ENCODE measurements at places on chromosomes 2 and 18.

GRCh38 chr2:240992572-240993291 lies 5.7 kb upstream of the SNED1 start:
- DNase-seq: no peak

GRCh38 chr2:168032091-168032490 lies 215.3 kb downstream of the STK39 start:
- peak; percentile 20 for DNase-seq

GRCh38 chr2:238434846-238435751 lies 8.4 kb downstream of the ASB1 start:
- no peak for DNase-seq

DNA sequence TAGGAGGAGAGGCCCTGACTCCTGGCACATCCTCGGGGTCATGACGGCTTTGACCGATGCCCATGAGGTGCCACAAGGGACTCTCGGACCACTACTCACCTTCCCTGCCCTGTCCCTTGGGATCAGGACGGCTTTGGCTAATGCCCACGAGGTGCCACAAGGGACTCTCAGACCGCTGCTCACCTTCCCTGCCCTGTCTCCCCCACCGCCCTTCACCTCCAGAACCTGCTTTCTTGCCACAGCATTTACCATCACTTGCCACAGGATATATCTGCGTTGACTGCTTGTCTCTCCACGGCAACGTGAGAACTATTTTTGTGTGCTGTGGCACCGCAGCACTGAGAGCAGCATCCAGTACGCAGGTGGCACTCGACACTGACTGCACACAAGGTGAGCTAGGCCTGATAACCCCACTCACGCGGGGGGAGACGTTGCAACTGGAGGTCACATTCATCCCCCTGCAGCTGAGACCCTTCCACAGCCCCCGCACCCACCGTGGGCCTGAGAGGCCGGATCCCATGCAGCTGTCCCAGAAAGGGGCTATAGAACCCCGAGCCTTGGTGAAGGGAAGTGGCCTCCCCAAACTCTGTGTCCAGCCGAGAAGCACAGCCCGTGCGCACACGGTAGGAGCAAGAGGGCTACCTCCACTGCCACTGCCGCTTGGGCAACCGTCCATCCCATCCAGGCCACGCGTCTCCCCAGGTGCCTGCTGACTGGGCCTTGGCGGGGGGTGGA lies 47.5 kb downstream of the ANO7 start:
- no peak for DNase-seq

- DNase-seq: peak; percentile 51
Observed at GRCh38 chr2:188291142-188291616, 495 bp upstream of the GULP1 start.

DNA sequence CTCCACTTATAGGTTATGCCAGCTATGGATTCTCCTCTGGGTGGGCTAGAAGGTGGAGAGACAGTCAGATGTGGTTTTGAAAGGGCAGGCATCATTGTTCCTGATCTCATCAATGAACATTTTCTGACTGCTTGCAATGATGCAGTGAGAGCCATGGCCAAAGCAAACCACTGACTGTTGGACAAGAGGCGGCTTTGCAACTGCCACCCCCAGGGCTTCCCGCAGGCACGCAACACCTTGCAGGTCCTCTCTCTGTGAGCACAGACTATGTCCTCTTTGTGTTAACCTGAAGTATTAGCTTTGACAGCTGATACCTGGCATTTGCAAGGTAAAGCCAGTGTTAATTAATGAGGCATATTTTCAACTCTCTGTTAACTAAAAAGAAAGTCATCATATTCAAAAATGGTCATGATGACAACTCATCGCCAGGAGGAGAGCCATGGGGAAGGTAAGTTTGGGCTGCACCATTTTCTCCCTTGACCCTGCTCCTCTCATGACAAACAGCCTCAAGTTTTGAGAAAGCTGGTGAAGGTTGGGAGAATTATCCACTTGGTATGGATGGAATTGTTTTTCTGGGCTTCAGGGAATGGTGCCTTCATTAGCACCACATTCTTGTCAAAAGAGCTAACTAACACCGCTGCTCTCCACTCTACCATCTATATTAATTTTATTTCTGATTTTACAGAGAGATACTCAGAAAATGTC lies 14.9 kb upstream of the FAM124B start:
- no peak for DNase-seq

DNA sequence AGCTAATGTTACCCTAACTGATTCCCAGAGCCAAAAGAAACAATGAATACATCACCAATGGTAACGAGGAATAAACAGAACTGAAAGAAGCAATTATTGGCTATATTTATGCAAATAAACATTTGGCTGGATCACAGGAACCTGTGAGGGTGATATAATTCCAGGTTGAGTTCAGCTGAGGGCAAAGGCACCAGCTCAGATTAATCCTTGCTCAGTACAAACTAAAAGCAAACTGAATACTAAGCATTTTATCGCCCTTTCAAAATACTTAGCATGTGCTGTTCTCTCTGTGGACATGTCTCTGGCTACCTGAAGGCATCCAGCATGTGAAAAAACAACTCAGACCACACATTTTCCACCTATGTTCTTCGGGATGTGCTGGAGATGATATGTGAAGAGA lies 791.7 kb downstream of the METTL4 start:
- no peak for DNase-seq

DNA sequence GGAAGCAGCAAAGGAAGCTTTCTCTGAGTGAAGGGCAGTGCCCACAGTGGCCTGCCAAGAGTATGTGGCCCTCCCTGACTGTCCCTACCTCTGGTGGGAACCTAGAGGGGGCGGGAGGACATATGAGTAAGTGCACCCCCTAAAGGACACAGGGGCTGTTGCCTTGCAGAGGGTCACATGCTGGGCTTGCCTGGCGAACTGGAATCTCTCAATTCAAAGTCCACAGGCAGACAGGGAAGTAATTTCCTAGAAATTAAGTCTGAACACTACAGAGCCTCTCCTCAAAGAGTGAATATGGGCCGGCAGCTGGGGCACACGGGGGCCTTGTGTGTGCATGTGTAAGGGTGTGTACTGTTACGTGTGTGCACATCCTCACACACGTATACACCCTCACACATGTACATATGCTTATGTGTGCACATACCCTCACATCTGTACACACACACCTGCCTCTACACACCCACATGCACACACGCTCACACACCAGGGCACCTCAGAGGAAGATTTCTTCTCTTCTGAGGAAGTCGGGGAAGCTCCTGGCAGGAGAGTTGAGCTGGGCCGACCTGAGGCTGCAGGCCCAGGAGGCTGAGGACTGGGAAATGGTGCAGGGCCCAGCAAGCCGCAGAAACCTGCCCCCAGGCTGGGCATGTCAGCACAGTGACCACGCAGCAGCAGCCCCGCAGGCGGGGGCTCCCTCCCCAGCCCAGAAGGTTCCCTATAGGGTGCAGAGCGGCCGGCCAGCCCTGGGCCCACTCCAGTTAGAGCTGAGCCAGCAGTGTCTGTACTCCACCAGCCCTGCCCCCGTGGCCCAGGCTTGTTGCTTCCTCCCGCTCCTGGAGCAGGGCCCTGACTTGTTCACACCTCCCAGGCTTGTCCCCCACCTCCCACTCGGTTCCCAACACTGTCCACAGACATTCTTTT lies 77.4 kb upstream of the TAF1B start:
- DNase-seq: no peak

DNA sequence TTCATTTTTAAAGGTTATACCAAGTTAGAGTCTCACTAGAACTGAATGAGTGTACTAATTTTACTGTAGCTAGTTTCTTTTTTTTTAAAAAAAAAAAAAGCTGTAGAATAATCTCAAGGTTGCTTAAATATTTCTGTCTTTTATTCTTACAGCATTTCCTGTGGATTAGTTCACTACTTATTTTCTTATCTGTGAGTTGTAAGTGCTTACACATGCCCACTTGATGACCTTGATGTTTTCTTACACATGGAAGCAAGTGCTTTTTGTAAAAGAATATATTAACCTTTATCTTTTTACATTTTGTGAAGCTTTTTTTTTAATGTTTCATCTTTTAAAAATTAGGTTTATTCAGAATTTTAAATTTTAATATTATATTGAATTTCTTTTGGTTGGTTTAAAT lies 57.8 kb downstream of the MSH2 start:
- no peak for DNase-seq

DNA sequence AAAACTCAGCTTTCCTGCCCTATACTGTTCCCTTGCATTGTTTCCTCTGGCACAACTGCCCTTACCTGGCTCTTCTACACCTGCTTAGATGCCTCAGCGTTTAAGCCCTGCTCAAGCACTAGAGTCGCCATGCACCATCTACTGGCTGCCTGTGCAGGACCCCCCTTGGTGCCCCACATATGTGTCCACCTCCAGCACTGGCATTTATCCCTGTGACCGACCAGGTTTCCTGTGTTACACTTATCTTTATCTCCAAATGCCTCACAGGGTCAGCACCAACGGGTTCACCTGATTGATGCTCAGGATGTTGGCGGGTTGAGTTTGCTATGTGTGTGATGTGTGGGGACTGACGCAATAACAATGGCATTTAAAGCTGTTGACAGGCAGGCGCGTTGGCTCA lies 177.5 kb downstream of the TMEM18 start:
- DNase-seq: no peak

GRCh38 chr2:85705680-85706039 lies 11.5 kb downstream of the GNLY start:
- peak; percentile 98 for DNase-seq

GRCh38 chr2:152716805-152717227 lies 445 bp downstream of the PRPF40A start:
- DNase-seq: no peak

DNA sequence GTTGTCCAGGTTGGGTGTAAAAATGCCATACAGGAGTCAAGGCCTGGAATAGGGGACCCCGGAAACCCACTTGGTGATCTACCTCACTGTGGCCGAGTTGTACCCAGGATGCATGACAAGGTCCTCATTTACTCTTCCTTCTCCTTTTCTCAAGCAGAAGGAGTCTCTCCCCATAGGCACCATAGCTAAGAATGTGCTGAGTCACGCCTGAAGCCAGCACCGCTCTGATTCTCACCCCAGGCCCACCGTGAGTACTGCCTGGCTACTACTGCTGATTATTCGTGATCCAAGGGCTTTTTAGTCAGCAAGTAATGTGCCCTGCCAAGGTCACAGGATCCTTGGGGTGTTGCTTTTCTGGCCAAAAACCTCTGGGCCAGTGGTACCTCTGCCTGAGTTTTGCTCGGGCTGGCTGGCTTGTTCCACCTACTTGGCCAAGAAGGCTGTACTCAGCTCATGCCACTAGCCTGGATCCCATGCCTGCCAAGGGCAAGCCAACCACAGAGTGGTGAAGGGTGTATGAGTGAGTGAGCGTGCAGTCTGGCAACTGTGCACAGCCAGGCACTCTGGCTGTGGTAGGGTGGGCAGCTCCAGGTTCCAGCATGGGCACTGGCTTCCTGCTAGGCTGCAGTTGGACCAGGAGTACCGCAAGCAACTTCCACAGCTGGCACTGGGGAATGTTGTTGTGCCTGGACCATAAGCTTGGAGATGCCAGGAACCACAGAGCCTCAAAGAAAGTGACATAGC lies 650.1 kb upstream of the VRK2 start:
- DNase-seq: no peak

DNA sequence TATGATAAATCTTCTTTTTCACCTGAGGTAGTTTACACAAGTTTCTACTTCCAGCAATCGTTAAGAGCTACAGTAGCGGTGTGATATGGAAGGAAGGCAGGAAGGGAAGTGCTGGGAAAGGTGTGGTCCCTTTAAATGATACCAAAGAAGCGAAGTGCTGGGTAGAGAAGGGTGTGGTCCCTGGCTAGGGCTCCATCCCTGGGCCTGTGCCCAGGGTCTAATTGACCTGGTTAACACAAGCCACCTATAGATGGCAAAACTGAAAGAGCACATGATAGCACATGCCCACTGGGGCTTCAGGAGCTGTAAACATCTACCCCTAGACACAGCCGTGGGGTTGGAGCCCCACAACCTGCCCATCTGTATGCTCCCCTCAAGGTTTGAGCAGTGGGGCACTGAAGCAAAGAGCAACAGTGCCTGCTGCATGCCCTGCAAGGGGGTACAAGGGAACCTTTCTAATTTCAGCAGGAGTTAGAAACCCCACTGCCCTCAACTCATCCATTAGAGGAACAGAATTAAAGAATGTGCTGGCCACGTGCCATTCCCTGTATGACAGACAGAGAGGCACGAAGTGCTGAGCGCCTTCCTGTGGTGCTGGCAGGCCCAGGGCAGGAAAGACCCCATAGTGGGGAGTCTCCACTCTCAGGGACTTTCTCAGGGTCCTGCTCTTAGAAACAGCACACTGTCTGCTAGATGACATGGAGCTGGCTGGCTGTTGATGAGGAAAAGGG lies 153.1 kb upstream of the LMAN1 start:
- DNase-seq: no peak

DNA sequence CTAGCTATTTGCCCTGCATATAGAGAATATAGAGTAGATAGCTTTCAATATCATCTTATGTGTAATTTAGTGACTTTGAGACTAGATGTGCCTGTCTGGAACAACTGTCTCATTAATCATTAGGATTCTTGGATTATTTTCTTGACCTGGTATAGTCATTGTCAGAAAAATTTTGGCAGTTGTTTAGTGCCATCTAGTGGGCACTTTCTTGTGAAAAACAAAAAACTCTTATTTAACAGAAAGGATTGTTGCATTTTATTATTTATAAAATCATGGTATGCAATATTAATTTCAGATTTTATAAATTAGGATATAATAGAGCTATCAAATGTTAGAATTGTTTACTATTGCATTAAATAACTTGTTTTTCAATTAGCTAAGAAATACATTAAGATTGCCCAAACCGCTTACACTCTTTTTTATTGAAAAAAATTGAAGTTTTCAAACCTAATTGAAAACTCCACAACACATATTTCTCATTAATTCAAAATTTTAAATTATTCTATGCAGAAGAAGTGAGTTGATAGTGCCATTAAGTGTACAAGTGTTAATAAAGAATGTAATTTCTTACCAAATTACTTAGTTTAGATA lies 80.3 kb downstream of the DYNAP start:
- peak; percentile 33 for DNase-seq
